ENCODE measurements at places on chromosomes 5 and 9.

DNA sequence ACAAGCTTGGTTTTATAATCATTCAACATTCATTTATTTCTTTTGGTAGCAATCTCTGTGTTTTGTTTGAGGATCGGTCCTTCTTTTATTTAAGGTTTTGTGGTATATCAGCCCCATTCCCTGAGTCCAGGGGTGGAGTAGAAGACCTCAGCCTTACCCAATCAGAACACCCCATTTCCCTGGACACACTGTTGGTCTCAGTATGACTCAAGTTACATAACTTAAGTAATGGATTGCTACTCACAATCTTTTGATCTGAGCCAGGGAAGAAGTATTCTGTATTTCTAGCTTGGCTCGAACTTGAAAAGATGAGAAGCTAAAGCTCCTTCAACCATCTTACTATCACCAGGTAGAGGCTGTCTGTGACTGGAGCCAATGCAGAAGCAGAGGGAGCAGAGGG, 175.2 kb upstream of the HAPLN1 start:
- no peak for DNase-seq

DNA sequence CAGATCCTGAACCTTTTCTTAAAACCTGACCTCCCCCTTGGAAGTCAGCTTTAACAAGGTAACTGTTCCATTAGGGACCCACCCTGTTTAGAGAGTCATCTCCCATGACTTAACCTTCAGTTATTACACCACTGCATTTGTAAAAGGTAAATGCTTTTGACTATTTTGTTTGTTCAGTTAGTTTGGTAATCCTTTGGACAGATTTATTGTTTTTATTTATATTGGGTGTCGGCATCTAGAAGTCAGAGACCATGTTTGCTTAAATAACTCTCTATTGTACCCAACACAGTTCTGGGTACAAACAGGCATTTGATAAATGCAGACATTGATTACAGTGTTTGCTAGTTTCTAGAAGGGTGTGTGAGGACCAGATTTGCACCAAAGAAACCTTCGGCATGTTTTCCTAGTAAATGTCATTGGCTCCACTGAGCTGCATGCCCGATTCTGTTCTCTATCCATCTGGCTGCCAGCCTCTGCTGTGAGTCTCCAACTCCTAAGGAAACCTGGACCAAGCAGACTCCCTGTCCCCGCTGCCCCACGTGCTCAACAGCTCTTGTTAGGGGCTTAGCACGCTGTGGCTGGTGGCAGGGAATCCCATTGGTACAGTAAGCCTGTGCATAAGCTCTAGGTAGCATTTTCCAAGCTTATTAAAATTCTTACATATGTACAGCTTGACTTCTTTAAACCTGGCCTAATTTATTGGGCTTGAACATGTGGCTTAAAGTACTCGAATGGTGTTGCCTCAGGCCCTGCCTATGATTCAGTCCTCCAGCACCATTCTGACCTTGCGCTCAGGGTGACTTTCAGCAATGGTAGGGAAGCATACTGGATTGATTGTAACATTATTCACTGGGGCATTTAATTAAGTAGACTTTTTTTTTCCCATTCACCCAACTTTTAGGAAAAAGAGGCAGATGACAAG, 6.6 kb downstream of the PCBD2 start:
- no peak for DNase-seq

DNA sequence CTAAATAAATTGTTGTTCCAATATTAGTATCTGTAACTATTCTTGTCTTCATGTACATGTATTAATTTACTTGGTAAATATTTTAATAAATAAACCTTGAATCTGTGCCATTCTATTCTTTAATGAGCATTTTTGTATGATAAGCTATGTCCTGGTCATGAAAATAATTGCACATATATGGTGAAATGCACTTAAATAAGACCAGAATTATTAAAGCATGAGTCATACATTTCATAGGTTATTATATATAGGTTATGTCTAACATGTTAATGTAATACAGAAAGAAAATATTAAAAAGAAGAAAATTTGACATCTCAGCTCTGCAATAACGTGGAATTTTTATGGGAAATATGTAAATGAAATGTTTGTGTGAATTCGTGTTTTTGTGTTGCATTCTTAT, 1168.1 kb downstream of the TAF11L14 start:
- no peak for DNase-seq

GRCh38 chr5:81105261-81105877, 127.8 kb upstream of the CKMT2 start:
- no peak for DNase-seq

DNA sequence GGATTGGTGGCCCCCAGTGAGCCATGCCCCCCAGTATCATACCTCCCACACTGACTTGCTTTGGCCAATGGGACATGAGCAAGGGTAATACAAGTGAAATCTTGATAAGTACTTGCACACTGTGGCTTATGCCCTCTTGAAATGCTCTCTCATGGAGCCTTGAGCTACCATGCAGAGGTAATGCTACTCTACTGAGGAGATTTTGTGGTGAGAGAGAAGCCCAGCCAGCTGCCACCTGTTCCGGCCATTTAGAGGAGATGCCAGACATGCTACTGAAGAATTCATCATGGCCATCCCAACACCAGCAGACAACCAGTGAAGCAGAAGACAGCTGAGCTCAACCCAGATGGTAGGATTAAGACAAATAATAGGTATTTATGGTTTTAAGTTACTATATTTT, 299.5 kb downstream of the MEF2C start:
- DNase-seq: no peak

DNA sequence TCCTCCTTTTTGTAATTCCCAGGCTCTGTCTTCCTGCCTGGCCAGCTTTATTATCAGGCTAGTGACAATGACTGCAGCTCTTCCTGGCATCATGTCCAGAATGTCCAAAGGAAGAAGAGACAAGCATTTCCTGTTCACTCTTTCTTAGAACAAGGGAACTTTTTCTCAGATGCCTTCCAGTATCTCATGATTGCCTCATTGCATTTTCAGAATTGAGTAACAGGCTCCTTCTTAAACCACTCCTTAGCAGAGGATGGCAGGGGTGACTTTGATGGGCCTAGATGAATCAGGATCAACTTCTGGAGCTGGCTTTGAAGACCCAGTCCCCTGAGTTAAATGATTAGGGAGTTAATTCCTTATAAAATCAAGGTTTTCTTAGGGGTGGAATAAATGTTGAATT, 92.9 kb upstream of the RASGRF2 start:
- no peak for DNase-seq

GRCh38 chr9:72919246-72919945, 33.5 kb downstream of the ALDH1A1 start:
- DNase-seq: no peak

DNA sequence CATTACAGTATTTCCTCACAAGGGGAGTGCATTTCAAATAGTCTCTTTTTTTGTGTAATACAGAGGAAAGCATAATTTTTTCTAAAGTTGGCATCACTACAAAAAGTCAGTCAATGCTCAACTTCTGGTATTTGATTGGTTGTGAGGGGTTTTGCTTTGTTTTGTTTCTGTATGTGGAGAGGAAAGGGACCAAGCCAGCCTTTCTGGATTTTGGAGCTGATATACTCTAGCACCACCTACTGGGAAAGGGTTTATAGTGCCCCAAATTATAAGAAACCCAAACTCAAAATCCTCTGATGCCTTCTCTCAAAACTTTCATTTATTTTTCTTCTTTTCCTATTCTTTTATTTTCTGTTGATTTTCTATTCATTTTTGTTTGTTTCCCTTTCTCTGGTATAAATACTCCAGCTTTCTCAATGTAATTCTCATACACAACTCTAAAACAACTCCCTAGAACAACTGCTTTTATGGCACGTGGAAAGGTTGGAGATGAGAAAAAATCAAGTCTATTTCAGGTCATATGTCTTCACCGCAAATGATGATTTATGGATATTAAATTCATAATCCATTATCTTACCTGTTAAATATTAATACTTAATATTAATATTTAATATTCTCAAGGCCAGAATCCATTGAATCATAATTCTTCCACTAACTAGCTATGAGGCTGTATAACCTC, 69.5 kb upstream of the ANXA1 start:
- DNase-seq: peak; percentile 72

DNA sequence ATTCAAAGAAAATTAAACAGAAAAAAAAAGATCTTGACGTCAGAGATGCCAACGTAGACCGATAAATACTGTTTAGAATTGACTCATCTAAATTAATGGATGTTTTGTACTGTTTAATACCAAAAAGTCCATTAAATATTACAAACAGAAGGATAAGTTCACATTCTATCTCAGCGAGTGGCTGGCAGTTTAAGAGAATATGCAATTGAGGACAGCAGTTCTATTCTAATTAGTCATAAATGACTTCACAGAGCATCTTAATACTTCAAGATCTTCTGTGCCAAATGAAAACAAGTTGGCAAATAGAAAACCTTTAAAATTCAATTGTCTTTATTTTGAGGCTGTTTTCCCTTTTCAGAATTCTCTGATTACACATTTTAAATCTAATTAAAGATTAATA, 326.6 kb upstream of the NREP start:
- DNase-seq: no peak

DNA sequence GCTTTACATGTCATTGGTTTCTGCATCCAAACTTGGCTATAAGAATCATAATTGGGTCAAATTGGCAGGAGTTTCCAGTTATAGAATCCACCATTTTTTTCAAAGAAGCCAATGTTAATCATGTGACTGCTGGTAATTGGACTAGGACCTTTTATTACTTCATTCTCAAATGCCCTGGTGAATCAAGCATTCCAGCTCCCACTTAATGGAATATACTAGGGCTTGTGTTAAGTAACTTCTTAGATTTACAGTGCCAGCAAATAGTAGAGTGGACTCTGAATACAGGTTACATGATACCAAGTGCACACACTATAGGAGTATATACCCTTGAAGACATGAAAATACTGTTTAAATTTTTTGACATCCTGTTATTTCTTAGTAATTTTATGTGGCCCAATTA, 96.7 kb downstream of the NUDT12 start:
- DNase-seq: no peak

DNA sequence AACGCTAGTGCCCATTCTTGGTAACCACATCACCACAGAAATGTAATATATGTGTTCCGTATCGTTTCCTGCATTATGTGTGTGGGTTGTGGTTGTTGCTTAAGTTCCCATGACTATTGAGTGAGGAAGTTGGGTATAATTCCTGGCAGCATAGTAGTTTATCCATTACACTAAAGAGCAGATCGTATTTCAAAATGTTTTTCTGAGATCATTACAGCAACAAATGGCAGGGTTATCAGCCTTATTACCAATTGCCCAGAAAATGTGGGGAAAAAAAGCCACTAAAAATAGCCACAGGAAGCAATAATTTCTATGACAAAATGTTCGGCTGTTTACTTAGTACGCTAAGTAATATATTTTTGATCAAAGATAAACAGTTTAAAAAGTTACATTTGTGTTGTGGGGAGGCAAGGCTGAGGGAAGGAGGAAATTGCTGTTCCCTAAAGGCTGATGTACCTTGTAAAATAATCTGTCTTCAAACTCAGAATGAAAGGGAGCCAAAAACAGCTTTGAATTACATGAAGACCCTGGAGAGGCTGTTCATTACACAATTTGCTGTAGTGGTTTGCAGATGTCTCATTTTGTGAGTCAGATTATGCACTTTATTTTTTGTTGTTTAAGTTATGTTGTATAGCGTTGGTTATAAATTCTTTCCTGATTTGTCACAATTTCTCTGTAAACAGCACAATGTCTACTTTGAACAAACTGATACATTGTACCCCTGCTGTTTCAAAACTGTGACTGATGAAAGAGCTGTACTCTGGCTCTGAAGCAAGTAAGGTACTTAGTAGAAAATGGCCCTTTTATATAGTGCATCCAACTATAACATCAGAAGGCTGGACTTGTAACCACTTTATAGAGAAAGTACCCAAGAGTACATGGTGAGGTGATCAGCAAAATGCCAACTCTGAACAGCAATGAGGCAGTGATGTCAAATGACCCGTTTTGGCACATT, 1028.5 kb downstream of the NR2F1-AS1 start:
- no peak for DNase-seq

DNA sequence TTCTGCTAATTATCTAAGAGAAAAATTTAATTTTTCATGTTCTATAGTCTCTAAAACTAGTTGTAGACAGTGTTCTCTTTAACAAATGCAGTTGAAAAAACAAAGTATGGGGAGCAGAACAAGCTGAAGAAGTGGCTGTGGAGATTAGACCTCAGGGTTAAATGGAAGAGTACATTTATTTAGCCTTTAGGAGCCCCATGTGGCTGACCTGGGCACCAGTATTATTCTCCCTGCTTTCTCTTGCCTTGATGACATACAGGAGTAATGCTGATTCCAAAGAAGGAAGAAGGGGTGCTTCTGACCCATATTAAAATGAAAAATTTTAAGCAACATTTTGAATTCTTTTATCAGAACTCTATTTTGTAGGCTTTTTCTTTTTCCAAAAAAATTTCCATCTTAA, 312.3 kb upstream of the RIOK2 start:
- peak; percentile 19 for DNase-seq

DNA sequence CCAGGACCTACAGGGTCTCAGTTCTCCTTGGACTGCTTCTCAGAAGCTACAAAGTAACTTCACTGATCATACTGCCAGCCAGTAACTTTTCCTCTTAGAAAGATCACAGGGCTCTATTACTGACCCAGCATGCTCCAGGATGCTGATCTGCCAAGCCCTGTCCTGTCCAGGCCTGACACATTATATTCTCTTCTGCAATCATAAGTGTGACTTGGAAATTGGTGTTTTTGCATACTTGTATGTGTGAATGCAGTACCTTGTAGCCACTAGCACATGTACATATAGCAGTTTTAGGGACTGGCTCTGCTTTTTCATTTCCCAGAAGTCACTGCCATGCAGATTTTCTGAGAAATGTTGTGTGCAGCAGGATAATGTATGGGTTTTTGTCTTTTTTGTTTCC, 40.1 kb upstream of the CCNH start:
- no peak for DNase-seq

- no peak for DNase-seq
Observed at GRCh38 chr5:1406681-1407640, 38.3 kb downstream of the SLC6A3 start.

- peak; percentile 67 for DNase-seq
Observed at GRCh38 chr9:136943291-136944211, 987 bp downstream of the FBXW5 start.

GRCh38 chr5:172453206-172453985, 929 bp downstream of the SH3PXD2B start:
- DNase-seq: peak; percentile 88

DNA sequence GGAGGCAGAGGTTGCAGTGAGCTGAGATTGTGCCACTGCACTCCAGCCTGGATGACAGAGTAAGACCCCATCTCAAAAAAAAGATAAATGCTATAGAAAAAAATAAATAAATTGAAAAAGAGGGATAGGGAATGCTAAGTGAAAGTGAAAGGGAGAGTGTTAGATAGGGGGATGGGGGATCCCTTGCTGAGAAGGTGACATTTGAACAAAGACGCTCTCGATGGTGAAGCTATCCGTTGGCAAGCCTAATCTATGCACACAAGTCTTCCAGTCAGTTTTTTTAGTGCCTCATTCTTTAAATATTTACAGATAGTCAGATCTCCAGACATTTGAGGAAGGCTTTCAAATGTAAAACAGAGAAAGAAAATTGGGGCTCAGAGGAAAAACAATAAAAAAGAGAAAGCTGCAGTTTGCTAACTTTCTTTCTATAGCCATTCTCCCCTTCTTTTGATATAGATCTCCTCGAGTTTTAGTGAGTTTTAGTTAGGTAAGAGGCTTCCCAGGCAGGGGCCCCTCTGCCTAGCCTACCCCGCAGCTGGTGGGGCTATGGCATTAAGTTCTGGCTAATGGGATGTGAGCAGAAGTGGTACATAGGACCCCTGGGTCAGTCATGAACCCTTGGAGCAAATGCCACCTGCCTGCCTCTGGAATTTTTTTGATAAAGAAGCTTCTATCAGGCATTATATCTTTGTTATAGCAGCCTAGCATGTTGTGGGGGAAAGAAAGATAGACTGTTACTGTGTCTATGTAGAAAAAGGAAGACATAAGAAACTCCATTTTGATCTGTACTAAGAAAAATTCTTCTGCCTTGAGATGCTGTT, 12.0 kb downstream of the GLRX start:
- no peak for DNase-seq

All from neural progenitor cell (in vitro differentiated cells).